ENCODE measurements at places on chromosomes 1 and 21.

GRCh38 chr1:239269706-239270105, 116.7 kb upstream of the CHRM3 start:
- no peak for ATAC-seq
- H3K27me3 ChIP-seq: peaks cover 4% of the 10 kb centered on the region
- no peaks in the 10 kb centered on the region for H3K36me3 ChIP-seq
- H3K4me3 ChIP-seq: no peak overlapping the region
- no peak overlapping the region for H3K27ac ChIP-seq

DNA sequence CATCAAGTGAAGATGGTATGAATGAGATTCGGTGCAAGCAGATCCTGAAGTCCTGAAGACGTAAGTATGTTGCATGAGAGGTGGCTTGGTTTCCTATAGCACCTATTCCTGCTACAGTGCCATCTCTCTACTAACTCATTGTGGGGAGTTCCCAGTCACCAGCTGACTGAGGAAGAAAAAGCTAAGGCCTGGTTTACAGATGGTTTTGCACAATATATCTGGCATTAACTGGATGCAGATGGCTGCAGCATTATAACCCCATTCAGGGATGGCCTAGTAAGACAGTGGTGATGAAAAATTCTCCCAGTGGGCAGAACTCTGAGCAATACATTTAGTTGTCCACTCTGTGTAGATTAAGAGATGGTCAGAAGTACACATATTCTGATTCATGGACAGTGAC, 36.7 kb downstream of the RTCA start:
- H3K4me3 ChIP-seq: no peak overlapping the region
- H3K27ac ChIP-seq: no peak overlapping the region
- peaks cover 34% of the 10 kb centered on the region for H3K4me1 ChIP-seq
- H3K27me3 ChIP-seq: no peaks in the 10 kb centered on the region
- no peak for ATAC-seq

- no peaks in the 10 kb centered on the region for H3K36me3 ChIP-seq
- ATAC-seq: no peak
- H3K4me1 ChIP-seq: no peaks in the 10 kb centered on the region
- no peaks in the 10 kb centered on the region for H3K27me3 ChIP-seq
- no peak overlapping the region for H3K27ac ChIP-seq
These were observed 256.5 kb downstream of the PAPPA2 start for GRCh38 chr1:176719447-176719846.

DNA sequence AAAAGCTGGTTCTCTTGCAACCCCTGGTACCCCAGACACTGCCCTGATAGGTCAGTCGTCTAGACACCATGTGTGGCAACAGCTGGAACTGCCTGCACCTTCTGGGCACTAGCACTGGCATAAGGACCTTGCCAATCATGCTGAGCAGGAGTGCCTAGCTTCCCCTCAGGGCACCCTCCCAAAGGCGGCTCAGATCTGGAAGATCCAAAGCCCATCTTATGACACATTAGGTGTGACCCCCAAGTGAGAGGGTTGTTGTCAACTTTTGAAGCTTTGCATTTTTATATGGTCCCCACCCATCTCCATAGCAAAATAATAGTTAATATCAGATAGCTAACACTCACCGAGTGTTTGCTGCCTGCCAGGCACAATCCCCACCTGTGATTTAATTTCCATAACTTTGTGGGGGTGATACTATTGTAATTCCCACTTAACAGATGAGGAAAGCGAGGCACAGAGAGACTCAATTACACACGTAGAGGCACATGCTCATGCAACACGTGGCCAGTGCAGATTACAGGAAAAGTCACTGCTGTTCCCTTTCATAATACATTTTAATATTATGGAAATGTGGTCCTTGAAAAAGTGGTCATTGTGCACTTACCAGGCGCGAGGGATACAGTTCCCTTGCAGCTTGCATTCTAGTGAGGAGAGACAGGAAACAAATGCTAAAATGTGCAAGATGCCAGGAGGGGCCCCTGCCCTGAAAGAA, 25.8 kb downstream of the EXOC8 start:
- no peak overlapping the region for H3K27ac ChIP-seq
- no peaks in the 10 kb centered on the region for H3K36me3 ChIP-seq
- no peak for ATAC-seq
- no peak overlapping the region for H3K4me3 ChIP-seq
- H3K4me1 ChIP-seq: no peaks in the 10 kb centered on the region
- H3K27me3 ChIP-seq: no peaks in the 10 kb centered on the region

DNA sequence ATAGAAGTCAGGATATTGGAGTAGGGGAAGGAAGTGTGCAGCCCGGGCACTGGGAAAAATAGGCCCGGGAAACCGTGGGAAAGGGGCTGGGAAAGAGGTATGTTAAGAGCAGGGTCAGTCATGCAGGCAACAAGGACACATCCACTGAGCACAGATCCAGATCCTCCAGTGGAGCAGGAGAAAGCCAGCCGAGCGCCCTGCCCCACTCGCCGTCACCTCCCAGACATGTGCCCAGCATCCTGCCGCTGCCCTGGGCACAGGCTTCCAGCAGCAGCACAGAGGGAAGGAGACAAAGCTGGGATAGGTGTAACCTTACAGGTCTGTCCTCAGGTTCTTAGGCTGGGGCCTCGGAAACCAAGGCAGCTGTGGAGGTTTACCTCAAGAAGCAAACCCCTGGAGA, 64.2 kb downstream of the FAM163A start:
- H3K27me3 ChIP-seq: peaks cover 6% of the 10 kb centered on the region
- no peaks in the 10 kb centered on the region for H3K36me3 ChIP-seq
- no peak for ATAC-seq
